ENCODE measurements at places on chromosomes 13 and 19.

DNA sequence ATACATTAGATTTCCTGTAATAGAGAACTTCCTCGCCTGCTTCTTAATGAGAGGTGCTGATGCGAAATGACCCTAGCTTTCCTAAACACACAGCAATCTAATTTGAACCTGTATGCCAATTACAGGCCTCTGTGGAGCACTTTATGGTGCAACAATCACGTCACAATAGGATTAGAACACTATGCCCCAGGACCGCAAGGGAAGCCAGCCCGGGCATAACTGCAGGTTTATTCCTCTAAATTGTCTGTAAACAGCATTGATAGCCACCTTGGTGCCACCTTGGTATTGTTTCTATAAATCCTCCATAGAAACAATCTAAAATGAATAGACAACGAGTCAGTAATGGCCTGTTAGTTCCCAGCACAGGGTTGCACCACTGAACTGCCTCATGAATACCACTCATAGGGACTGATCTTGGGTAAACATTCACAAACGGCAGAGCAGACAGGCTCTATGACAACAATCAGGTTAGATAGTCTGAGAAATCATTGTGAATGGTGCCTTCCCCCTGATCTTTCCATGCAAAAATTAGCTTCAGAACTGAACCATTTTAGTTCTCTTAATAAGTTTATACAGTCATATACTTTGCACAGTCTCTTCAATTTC lies 182.5 kb upstream of the OBI1 start:
- DNase-seq: no peak

DNA sequence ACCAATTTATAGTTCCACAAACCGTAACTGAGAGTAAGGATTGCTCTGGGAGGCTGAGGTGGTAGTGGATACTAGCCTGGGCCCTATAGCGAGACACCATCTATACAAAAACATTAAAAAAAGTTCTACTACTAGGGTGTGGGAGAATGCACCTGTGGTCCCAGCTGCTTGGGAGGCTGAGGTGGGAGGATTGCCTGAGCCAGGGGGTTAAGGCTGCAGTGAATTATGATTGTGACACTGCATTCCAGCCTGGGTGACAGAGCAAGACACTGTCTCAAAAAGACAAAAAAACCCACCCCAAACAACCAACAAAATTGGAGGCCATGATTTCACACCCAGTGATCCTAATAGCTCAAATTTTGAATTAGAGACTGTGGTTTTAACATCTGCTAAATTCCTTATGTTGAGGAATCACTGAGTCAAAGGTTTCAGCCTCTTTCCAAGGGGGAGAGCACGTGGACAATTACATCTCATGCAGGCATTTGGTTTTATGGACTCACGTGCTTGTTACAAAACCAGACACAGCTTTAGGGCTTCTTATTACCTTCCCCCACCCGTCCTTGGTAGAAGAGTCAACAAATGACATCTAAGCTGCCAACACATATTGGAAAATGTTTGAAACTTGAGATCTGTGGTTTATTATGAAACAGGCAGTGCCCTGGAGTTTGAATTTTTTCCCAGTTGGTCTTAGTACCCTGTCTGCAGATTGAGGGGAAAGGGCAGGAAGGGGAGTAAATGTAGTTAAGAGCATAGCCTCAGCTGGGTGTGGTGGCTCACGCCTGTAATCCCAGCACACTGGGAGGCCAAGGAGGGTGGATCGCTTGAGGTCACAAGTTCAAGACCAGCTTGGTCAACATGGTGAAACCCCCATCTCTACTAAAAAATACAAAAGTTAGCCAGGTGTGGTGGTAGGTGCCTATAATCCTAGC lies 18.5 kb downstream of the CYP2A6 start:
- no peak for DNase-seq

DNA sequence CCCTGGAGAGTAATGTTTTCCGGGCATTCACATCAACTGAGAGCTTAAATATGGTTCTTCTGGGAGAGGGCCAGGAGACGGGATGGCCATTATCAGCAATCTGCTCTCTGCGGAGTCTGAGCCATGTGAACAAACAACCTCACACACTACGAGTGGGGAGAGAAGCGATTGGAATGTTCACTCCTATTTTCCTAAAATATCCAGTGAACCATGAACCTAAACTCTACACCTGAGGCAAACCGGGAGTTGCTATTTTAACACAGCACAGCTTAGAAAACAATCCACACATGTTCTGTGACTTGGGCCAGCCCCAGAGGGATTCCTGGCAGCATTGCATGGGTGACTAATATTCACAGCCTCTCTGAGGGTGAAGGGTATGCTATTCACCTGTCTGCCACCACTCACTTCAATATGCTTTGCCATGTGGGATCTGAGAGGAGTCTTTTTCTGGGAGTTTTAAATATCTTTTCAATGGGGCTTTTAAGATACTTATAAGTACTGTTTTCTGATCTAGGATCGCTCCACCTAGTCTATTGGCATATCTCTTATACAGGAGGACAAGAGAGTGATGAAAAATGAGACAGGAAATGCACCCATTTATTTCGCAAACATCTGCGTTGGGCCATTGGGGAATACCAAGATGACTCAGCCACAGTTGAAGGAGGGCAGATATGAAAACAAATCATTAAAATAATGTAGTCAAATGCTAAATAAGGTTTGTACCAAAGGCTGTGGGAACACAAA lies 72.6 kb upstream of the SERP2 start:
- DNase-seq: no peak

DNA sequence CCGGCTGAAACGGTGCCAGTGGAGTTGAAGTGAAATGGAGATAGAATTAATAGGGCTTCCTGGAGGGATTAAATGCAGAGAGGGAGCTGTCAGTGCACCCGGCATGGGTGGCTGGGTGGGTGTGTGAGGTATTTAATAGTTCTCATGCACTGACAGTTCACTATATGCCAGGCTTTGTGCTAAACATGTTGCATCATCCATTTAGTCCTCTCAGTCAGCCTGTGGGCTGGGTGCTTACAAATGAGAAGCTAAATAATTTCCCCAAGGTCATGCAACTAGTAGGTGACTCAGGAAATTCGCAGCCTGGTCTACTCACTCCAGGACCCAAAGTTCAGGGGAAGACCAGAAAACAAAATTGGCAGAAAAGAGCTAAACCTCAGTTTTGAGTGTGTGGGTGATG lies 63.5 kb upstream of the SPATA13 start:
- DNase-seq: no peak

DNA sequence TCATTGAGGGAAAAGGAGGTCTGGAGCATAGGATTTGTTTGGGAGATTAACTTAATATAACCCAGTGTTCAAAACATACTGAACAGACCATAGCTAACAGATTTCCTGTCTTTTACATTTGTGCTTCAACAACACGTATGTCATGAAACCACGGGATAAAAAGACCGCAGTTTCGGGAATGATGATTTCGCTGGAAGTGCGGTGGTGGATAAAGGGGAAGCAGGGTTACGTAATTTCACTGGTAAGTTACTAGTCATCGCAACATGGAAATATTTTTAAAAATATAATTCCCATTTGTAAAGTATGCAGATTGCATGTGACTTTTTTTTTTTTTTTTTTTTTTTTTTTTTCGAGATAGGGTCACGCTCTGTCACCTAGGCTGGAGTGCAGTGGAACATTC lies 237.4 kb downstream of the LMO7 start:
- DNase-seq: no peak

DNA sequence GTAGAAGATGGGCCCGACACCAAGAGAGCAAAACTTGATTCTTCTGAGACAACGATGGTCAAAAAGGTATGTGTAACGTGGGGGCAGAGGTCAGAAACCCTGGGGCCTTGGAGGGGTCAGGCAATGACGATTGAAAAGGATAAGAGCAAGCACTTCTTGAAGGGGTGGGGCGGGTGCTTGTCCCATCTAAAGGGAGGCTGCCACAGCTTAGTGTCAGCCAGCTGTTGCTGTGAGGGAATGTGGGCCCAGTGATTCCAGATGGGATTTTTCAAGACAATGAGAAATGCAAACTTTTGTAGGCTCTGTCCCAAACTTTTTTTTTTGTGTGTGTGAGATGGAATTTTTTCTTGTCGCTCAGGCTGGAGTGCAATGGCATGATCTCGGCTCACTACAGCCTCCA lies 24.5 kb downstream of the SAE1 start:
- DNase-seq: no peak

- peak; percentile 45 for DNase-seq
Measured at GRCh38 chr13:76980075-76980718, 11.7 kb upstream of the CLN5 start.

All from globus pallidus (tissue), 1 donor.